Putamen (tissue), 1 donor: ENCODE measurements at places on chromosomes 4 and X.

DNA sequence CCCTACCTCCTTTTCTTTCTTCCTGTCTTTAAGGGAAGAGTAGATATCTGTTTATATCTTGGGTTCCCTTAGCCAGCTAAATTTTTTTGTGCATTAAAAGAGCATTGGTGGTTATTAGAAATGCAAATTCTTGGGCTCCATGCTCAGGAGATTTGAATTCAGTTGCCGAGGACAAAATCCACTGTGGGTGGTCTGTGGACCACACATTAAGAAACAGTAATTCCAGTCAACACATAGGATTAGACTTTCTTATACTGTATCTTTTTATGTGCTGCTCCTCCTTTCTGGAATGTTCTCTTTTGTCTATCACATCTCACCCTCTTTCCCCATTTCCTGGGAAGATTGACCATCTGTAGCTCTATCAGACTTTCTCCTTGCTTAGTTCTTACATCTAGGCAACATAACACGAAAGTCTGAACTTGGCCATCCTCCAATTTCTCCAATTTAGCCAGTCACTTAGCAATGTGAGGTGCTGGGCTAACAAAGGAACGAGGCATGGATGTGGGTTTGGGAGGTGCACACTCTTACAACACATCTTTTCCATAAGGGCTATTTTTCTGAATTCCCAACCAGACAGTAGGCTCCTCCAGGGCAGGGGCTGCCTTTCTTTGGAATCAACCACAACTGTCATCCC lies 5.3 kb upstream of the PDLIM3 start:
- no peak for DNase-seq

- DNase-seq, result no peak
Observed at GRCh38 chr4:139815778-139816601, 150.4 kb downstream of the MGST2 start.

DNA sequence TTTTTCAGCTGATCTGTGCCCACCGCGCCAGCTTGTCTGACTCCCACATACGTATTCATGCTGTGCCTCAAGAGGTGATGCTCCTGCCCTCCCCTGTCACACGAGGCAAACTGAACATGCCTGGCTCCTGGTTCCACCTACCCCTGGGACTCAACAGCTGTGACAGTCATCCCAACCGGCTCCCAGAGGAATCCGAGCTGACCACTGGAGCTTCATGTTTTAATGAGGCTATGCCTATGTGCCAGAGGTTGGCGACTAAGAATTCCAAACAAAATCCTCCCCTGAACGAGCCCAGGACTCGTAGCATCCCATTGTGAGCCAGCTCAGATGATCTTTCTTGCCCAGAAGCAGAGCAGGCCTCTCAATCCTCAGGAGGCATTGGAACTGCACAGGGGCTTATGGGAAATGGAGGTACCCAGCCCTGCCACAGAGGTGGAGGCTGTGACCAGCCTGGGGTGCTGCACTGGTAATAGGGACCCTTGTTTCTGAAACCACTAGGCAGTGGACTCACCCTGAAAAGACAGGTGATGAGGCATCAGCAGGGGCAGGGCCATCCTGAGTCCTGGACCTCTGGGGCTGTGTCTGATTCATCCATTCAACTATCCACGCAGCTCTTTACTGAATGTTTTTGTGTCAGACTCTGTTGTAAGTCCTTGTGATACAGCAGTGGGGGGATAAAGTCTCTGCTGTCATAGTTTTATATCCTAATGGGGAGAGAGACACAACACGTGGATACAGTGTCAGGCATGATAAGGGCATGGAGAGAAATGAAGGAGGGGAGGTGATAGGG lies 325.0 kb downstream of the EVC2 start:
- no peak for DNase-seq

DNA sequence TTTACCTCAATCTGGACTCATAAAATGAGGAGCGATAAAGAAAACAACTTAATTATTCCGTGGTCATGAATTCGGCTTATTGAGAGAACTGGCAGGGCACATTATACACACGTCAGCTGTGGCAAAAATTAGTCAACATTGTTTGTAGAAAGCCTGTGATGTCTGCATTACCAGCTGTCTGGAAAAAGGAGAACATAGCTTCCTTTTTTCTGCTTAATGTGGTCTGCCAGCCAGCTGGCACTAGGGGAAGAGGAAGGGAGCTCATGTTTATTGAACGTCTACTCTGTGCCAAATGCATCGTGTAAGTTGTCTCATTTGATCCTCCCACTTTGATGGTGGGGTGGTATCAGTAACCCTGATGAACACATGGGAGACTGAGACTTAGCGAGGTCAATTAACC lies 367.6 kb downstream of the ARHGAP24 start:
- peak; percentile 82 for DNase-seq

DNA sequence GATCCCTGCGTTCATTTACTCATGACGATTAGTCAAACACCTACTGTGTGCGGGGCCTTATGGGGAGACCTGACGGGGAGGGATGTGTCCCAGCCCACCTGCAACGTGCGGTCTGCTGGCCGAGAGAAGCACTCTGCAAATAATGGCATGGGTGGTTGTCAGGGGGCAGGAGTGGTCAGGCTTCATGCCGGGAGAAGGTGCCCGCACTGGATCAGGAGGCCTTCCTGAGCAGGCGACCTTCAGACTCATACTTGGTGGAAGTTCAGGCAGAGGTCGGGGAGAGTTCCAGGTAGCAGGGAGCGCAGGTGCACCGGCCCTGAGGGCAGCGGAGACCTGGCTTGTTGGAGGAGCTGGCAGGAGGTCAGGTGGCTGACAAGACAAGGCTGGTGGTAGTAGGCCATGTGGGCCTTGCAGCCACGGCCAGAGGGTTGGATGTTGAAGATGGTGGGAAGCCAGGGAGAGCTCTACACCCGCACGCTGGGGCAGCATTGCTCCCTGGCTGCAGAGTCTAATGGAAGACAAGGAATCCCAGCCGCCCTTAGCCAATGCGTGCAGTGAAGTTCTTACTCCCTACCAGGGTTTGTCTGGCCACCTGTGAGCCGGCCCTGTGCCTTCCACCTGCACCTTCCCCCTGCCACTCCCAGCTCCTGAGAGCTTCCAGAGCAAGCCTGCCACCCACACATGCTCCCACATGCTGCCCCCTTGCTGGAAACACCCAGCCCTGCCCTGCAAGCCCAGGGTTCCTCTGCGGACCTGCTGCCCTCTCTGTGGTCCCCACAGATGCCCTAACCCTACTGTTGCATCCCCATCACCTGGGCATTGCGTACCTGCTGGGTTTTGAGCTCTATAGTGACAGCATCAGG lies 97.3 kb downstream of the PSAPL1 start:
- no peak for DNase-seq
